ENCODE measurements at places on chromosomes 6 and 20.

DNA sequence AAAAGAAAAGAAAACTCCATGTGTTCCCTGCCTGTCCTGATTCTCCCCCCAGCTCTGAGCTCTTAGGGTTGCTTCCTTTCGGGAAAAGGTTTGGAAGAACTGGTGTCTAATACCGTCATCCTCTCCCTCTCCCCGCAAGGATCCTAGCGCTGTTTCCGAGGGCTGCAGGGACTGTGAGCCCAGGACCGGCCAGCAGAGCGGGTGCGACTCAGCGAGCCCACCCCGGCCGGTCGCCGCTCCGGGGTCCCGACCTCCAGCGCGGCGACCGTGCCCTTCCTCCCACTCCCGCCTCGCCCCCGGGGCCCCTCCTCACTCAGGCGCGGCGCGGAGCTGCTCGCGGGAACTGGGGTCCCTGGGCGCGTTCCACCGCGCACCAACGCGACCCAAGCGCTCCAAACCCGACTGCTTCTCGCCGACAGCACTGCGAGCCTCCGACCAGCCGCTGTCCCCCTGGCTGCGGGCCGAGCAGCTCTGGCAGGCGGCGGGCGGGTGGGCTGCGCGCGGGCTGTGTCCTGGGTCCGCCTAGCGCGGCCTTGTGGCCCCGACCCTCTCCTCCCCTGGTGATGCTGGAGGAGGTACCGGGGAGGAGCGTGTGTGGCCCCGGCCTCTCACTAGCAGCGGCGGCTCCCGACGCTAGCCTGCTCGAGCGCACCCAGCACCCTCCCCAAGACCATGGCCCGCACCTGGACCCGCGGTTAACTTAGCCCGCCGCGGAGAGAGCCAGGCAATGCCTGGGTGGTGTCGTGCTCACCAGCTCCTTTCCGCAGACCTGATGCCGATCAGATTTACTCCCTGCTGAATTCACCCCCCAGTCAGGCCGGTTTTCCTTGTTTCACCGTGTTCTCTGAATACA, at the start of gene PLA2G7:
TSS of gene PLA2G7 (minus strand) at position 509 of the 853 bp plus-strand sequence. CDS start 12,484 bp downstream, outside the sequence.
- peak; percentile 27 for DNase-seq

DNA sequence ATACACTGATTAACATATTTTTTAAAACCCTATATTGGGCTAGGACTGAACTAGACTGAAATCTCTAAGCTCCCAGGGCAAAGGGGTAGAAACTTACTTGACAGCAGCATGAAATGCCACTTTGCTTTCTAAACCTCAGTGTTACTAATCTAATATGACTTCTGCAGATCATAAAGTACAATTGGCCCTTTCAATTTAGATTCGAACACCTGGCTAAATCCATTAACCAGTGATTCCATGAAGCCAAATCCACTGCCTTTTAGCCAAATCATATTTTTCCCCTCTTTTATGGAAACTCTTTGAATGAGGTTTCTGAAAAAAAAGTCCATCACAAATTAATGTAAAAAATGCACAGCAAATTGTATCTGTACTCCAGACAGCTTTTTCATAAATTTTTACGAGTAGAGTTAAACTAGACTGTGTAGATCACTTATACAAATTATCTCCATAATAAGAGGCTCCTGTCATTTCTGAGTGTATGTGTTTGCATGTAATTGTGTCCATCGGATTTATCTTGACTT, 25.7 kb downstream of the EPHA7 start:
- DNase-seq, result no peak

- no peak for DNase-seq
Observed at GRCh38 chr20:54061101-54061881, 9.1 kb downstream of the BCAS1 start.

- DNase-seq, result no peak
Observed at GRCh38 chr20:17712201-17712600, 12.4 kb downstream of the BANF2 start.

- DNase-seq, result peak; percentile 70
Observed at GRCh38 chr6:24743265-24743943, 24.4 kb upstream of the C6orf62 start.

DNA sequence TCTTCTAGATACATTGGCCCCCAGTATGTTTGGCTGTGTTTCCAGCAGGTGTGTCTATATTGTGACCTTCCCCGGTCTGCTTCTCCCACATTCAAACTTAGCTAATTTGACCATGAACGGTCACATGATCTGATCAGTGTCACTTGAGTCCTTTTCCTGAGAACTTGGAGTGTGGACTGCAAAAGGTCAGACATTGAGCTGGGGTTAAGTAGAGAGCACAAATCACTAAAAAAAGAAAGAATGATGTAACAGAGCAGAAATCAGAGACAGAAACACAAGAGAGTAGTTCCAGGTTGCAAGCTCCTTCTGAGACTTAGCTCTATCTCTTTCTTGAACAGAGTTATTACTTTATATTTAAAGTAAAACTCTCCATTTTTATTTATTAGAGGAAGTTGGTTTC, 733.9 kb downstream of the CBLN4 start:
- no peak for DNase-seq

DNA sequence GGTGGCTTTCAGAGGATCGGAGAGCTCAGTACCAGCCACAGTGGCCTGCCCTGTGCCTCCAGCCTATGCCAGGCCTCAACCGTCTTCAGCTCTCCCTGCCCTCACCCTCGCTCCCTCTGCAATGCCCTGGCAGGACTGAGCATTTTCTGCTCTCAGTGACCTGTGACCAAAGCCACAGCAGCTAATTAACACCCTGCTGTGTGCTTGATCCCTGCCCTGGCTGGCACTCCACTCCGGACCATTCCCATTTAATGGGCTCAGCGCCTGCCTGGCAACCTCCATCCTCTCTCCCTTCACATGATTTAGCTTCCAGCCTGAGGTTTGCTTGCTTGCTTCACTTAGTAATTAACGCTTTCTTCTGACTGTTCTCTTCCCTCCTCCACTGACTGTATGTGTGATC, 287.5 kb downstream of the LRFN2 start:
- no peak for DNase-seq

DNA sequence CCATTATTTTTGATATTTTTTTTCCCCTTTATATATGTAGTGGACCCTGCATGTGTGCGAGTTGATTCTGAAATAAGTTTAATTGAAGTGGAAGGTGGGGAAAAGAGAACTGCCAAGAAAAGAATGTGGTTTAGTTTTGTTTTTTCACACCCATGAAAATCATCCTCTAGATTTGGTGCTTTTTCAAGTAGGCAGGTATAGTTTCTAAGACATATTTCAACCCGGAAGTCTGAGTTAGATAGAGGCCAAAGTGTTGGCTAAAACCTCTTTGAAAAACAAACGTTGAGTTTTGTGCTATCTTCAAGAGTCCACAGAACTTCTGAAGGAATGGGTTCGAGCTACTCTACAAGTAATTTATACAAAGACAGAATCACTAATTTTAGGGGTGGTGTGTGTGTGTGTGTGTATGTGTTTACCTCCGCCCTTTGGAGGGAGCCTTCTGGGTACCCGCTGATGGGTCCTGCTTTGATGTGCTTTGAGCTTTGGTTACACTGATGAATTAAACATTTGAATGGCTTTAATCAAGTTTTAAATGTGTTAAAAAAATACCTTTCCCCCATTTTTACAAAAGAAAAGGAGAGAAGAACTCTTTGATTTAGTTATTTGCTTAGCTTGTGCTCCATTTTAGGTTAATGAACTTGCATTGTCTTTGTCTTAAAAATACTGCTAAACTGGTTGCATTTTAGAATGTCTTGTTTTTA, 2.5 kb downstream of the RREB1 start:
- no peak for DNase-seq

DNA sequence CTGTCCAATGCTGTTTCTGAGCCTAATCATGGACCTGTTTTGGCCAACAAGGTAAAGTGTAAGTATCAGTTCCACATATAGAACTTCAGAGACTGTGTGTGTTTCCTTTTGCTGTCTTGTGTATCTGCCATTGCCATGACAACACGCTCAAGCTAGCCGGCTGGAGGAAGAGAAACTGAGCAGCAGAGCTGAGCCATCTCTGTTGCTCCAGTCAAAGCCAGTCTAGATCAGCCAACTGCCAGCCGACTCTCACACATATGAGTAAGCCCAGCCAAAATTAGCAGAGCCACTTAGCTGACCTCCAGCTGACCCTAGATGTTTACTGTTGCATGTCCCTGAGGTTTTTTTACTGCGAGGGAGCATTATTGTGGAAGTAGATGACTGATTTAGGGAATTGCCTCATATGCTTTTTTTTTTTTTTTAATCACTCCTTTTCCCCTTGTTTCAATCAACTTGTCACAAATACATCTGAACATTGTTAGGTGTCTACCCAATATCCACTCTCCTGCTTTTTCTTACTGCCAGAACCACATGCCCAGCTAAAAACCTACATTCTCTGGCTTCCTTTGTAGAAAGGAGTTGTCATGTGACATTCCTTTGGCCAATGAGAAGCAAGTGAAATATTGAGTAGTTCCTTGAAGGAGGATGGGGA, 304.3 kb upstream of the SUPT3H start:
- DNase-seq, result no peak

GRCh38 chr6:154450498-154450897, 60.0 kb downstream of the CNKSR3 start:
- DNase-seq, result no peak

GRCh38 chr6:37972994-37973757, 153.6 kb downstream of the ZFAND3 start:
- DNase-seq, result no peak

- no peak for DNase-seq
Observed at GRCh38 chr6:158022749-158023596, 41.3 kb downstream of the SYNJ2 start.

DNA sequence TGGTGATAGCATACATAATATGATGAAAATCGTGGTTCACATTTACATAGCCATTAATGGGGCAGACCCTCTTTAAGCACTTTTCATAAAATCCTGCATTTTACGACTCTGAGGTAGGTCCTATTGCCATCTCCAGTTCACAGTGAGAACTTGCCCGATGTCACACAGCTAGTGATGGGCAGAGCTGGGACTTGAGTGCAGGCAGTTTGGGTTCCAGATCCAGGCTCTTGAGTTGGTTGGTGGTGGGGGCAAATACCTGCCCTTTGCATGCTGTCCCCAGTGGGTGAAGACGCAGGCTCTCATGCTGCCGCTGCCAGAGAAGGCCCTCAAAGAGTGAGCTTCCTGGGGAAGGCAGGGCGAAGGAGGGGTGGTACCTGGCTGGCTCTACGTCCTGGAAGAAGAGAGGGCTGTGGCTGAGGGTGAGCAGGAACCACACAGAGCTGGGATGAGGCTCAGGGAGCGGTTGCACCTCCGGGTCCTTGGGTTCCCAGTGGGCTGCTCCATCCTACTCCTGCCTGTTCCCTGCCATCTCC, 6.1 kb upstream of the BAK1 start:
- DNase-seq, result no peak

GRCh38 chr20:12762725-12763124, 246.0 kb upstream of the SPTLC3 start:
- DNase-seq, result no peak

GRCh38 chr6:55445648-55446204, 118.5 kb downstream of the GFRAL start:
- DNase-seq, result peak; percentile 5

- DNase-seq, result peak; percentile 53
Observed at GRCh38 chr6:73339340-73339739, 14.7 kb downstream of the DPPA5 start.

DNA sequence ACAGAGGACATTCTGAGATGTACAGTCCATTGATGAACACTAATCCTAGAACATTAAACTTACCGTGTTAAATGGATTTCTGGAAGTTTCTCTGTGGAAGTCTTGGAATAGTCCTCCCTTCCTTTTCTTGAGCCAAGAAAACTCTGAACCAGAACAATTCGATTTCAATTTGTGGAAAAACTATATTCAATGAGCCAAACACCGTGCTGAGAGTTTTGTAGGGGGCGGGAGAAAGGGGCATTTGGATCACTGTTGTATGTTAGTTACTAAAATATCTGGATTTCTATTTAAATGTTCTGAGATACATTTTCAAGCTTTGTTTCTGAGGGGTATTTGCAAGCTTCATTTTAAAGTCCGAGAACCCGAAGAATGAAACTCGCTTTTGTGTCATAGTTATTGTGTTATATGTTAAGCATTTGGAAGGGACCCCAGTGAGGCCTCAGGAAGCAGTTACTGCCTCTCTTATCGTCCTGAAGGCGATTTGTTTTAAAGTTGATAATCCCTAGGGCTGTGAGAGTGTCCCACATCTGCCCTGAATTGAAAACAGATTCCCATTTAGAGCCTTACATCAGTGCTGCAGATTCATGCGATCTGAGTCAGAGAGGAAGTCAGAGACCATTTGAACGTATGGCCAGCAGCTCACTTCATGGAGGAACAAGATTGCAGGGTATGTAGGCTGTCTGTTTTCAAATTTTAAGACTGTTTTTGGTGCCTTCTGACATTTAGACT, 70.8 kb upstream of the SASH1 start:
- peak; percentile 34 for DNase-seq

DNA sequence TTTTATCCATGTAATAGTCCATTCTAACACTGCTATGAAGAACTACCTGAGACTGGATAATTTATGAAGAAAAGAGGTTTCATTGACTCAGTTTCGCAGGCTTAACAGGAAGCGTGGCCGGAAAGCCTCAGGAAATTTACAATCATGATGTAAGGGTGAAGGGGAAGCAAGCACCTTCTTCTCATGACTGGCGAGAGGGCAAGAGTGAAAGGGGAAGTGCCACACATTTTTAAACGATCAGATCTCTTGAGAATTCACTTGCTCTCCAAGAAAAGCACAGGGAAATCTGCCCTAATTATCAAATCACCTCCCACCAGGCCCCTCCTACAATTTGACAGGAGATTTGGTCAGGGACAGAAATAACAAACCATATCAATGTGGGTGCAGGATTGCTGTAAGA, 859.7 kb downstream of the EPHA7 start:
- DNase-seq, result no peak

DNA sequence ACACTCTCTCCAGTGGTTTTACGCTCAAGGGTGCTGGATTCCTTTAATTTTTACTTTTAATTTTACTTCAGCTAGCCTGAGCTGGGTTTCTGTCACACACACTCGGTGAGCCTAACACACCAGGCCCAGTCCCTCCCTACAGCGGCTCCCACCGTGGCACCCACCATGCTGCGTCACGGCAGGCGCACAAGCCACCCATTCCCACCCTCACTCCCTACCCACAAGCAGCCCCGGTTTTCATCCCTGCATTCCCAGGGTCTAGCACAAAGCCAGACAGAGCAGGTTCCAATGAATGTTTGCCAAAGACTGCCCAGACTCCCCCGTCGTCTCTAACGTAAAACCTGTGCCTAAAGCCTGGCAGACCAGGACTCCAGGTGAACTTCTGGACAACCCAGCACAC, 50.3 kb downstream of the MYH7B start:
- DNase-seq, result no peak

DNA sequence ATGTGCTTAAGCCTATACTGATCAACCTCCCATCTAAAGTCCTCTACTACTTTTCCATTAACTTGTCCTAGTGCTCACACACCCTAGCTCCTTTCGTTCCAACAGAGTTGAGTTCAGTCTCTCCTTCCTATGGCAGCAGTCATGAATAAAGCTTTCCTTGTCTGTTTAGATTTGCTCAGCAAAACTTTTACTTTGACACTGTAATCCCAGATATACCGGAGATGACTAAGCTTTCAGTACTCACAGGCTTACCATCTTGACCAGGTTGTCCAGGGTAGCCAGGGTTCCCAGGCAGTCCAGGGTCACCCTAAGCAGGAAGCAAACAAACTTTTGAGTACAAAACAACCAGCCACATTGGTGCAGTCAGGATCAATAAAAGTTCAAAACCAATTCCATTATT, 90.7 kb downstream of the COL21A1 start:
- DNase-seq, result no peak

- DNase-seq, result peak; percentile 21
Observed at GRCh38 chr6:24574809-24575208, 71.2 kb downstream of the KIAA0319 start.

Measured in HTR-8/SVneo (cell line).